ENCODE measurements at places on chromosomes 12 and 14.

GRCh38 chr14:81561084-81561775, 27.6 kb upstream of the SEL1L start:
- DNase-seq: no peak

GRCh38 chr14:54804538-54805041, 98.0 kb downstream of the GCH1 start:
- DNase-seq: no peak

DNA sequence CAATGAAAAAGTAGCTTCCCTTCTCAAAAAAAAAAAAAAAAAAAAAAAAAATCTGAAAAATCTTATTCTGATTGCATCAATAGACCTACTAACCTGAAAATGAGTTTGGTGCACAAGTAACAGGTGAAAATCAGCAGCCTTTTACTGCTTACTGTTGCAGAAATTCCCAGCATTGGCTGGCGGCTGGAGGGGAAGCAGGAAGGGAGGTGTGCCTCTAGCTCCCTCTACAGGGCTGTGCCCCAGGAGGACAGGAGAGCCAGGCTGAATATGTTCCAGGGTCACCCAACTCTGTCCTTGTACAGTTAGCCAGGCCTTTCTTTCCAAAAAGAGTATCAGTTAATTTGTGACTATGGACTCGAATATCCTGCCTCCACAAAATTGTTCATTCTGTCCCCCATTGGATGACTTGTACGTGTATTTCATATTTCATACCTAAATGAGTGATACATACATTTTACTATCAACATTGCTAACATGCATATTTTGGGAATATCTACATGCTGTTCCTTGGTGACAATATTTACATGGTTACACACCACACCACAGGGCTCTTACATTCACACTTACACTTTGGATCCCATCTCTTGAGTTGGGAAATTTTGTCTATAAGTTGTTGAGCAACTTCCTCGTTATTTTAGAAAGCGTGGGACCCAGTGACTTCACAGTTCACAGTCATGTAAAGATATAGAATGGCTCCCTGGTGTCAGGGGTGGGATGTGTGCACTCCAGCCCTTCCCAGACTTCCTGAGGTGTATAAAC, 124.8 kb downstream of the SAMD4A start:
- peak; percentile 48 for DNase-seq

GRCh38 chr14:100199240-100199860, 39.6 kb upstream of the YY1 start:
- no peak for DNase-seq

DNA sequence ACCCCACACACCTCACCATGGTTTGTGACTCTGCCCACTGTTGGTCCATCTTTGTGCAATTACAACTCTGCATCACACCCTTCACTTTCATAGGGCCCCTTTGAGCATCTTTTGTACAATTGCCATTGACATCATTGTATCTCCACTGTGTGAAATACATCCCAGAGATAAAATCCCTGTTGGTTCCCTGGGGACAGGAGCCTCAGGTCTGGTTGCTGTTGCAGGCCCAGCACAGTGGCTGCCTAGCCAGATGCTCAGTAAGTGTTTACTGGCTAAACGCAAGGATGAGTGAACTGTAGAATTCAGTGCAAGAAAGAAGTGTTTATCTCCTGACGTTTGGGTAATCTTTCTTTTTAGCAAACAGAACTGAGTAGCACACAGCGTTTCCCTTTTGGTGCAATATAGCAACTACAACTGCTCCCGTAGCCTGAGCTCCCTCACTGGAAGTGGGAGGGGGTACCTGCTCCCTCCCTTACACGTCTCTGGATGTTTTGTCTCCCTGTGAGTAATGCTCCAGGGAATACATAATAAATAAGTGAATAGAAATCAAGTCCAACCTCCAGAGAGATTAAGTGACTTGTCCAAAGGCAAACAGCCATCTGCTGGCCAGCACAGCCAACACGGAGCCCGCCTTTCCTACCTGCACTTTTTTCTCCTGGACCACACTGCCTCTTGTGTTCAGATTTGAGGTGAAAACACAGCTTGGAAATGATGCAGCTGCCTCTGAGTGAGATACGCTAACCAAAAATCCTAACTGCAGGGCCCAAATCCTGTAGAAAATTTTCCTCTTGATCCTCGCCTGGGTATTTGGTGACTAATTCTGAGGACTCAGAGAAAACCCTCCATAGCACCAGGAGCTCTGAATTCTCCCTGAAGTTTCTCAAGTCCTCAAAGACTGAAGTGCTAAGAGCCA, 27.4 kb downstream of the GALNT16 start:
- DNase-seq: no peak

- no peak for DNase-seq
Measured at GRCh38 chr12:51695241-51696010, 104.4 kb downstream of the SCN8A start.

DNA sequence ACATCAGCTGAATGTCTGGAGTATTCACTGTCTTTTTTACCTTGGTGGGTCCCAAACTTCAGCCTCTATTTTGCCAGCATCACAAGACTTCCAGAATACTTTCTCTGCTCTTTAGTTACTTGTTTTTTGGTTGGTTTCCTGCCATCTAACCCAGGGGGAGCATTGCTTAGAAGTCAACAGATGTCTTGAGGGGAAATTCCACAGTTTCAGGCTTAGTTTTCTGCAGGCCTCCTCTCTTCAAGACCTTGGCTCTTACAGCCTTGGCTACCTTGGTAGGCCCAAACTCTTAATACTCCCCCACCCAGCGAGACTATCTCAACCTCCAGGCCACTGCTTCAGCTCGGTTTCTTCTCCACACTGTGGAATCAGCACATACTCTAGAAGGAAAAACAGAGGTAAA, 41.7 kb downstream of the NEDD1 start:
- DNase-seq: no peak

DNA sequence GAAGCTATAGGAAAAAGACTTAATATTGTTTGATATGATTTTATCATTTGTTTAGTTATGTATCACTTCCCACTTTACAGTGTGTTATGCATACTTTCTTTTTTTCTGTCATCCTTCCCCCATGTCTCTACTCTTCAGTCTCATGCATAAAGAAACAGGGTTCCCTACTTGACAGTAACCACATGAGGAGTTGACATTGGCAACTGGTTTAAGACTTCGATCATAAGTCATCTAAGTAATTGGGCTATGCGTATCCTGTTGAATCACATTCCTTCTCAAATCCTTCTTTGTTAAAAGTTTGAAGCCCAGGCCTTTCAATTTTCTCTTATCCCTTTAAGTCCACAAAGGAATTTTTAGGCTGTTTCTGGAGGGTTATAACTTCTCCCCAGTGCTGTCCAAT, 358.7 kb downstream of the RAD51B start:
- DNase-seq: no peak

DNA sequence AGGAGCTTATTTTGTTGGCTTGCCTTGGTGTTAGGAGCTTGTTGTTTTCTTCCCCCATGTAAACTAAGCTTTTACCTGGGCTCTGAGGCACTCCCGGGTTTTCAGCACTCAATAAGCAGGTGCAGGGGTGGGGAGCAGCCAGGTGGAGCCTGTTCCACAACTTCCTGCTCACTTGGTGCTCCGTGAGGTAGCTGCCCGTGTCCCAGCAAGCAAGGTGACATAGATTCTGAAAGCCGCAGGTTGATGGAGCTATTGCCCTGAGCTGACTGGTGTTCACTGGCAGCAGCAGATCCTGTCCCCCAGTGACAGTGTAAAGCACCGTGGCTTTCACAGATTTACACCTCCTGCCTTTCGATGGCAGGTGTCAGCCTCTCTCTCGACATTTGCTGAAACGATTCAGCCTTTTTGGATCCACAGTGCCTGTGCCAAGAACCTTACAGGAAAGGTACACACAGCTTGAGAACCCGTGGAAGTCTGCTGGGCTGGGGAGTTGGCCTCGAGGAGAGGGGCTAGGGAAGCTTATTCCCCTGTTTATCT, 295.7 kb upstream of the FKBP4 start:
- DNase-seq: no peak

- no peak for DNase-seq
Measured at GRCh38 chr14:89947344-89947743, 7.2 kb downstream of the EFCAB11 start.

DNA sequence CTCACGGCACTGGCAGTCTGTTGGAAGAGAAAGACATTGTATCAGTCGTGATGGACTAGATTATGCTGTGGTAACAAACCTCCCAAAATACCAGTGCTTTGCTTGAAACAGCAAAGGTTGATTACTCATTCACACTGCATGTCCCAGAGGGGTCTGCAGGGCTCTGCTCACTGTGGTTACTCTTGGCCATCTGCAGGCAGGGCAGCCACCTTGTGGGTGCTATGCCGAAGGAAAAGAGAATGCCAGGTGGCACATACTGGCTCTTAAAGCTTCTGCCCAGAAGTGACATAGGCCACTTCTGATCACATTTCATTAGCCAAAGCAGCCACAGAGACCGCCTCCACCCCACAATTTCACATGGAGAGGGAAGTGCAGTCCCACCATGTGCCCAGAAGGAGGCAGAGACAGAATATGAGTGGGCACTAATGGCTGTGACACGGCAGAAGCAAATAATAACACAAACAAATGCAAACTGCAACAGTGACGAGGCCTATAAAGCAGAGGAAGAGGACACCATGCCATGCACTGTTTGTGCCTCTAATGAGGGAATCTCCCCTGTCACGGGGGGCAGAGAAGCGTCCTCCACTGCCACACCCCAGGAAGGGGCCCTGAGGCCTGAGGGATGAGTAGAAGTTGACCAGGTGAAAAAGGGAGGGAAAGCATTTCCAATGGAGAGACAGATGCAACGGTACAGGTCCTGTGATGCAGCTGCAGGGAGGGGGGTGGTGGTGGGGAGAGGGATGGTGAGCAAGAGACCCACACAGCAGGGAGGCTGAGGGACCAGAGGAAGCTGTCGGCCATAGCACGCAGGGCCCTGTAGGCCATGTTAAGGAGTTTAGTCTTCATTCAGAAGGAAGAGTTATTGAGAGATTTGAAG, 51.7 kb upstream of the KICS2 start:
- DNase-seq: no peak

DNA sequence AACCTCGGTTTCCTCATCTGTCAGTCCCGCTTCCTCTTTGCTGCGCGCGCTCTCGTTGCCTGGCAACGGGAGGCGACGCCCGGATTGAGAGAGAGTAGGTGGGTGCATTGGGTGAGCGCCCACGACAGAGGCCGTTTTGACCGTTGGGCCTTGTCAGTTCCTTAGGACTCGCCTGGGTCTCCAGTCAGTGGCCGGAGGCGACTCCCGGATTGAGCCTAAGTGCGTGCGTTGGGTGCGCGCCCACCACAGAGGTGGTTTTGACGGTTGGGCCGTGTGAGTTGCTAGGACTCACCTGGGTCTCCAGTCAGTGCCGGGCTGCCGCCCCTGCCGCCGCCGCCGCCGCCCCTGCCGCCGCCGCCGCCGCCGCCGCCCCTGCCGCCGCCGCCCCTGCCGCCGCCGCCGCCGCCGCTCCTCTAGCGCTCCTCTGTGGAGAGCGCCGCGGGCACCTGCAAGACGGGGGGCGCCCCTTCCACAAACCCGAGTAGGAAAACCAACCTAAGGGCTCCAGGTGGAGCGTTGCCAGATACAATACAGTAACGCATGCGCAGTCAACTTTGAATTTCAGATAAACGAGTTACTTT, 37.2 kb downstream of the APOBEC1 start:
- no peak for DNase-seq

DNA sequence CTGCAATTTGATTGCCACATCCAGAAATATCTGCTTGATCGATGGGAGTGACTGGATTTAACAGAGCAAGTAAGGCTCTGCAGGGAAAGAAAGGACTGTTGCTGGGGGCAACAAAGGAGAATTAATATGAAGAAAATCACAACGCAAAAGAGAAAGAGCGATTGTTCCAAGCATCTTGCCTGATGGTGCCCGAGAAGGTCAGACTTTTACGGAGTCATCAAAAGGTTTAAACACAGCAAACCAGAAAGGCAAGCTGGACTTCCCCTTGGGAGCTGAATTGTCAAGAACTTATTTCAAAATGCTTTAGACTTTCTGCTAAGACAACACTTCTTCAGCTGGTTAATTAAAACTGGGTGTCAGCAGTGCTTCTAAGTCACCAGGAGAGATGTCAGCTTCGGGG, 791.5 kb downstream of the MED13L start:
- DNase-seq: no peak

DNA sequence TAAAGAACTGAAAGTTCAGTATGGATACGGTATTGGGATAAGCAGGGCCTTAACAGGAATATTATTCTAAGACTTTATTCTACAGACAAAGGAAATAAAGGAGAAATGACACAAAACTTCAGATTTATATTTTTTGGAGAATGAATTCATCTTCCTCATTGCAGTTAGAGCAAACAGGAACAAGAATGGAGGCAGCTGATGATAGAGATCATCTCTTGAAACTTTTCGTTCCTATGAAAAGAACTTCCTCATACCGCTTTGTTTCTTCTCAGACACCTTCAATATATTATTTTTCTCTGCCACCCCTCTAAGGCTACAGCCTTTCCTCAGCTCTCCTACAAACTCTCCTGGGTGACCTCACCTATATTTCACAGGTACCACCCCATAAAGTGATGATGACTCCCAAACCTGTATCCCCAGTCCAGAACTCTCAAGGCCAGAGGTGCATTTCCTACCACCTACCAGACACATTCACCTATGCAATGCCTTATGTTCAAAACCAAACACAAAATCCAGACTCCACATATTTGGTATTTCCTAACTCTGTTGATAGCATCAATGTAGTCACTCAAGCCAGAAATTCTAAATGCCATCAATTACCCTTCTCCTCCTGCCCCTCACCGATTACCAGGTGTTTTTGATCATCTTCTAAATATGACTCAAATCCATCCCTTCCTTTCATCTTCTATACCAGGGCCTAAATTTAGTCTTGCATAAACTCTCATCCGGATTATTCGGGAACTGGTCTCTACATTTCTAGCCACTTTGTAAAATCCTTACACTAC, 7.4 kb downstream of the MAP4K5 start:
- DNase-seq: no peak

DNA sequence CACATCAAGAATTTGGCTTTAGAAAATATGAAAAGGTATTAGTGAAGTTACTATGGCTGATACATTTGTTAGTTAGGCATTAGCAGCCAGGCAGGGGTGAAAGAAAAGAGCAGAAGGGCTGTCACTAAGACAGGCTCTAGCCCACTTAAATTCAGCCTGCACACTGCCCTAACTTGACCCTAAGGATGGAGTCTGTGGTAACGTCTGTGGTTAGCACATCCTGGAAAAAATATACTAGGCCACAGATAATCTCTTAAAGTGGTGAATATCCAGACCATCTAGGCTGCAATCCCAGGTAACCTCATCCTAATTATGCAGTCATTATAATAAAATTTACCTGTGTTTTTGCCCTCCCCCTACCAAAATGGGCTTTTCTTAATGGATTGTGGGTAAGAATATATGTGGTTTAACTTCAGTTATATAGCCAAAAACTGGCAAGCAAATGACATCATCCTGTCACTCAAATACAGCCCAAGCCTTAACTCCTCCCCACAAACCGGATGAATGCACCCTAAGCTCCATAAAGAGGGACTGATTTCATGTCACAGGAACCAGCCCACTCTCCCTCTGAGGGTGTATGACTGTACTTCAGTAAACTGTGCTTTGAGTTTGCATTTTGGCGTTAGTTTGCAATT, 440.9 kb downstream of the LRFN5 start:
- DNase-seq: no peak
